ENCODE measurements at places on chromosomes 16 and 17.

- DNase-seq, result no peak
These were observed 3.9 kb downstream of the ACAP1 start for GRCh38 chr17:7340179-7340578.

GRCh38 chr17:42647778-42648177, 11.3 kb upstream of the TUBG2 start:
- no peak for DNase-seq

GRCh38 chr16:48885471-48885870, 275.5 kb upstream of the N4BP1 start:
- no peak for DNase-seq

- no peak for DNase-seq
These were observed 6.7 kb downstream of the TSPOAP1 start for GRCh38 chr17:58321571-58322525.

DNA sequence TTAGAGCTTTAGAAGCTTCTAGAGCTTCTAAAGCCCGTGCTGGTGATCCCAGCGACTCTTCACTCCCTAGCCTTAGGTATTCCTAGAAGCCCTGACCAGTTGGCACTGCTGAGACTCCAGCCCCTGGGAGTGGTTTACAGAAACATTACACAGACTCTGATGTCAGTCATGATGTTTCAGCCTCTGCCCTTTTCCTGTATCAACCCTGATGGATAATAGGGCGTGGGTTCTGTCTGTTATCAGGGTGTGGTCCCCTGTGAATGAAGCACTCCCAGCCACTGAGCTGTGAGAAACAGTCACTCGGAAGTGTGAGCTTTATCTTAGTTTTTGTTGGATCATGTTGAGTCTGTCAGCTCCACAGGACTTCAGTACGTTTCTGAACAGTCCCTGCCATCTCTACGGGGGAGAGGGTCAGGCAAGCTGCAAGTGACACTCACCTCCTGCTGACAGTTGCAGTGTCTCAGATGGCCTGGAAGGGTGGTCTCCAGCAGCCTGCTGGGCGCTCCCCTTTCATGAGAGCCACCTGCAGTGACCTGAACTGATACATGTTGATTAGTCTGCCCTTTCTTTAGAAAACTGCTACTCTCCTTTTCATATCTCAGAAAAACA, 12.8 kb downstream of the GOSR2 start:
- DNase-seq, result no peak

DNA sequence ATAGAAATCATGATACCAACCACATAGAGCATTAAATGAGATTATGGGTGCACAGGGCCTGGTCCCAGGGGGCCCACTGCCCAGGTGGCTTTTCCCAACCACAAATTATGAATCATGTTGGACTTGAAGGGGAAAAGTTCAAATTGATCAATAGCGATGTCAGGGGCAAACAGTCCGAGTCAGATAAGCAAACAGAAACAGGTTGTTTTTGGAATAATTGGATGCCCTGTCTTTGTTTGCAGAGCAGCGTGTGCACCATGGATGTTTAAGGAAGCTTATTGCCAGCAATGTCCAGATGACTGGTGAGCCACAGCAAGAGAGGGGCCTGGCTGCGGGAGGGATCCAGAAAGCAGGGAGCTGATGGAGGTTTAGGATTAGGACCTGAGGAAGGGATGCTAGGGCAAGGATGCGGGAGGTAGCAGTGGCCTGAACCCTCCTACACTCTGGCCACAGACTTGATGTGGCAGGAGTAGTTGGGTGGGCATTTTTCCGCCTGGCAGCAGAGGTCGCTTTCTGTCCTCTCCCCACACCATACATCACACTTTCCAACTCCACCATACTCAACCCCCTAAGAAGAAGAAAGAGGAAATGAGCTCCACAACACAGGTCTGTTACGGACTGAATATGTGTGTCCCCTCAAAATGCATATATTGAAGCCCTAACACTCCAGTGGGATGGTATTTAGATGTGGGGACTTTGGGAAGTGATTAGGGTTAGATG, 266.4 kb upstream of the RPL38 start:
- no peak for DNase-seq

- DNase-seq, result no peak
These were observed 11.4 kb downstream of the NT5M start for GRCh38 chr17:17314501-17315071.

DNA sequence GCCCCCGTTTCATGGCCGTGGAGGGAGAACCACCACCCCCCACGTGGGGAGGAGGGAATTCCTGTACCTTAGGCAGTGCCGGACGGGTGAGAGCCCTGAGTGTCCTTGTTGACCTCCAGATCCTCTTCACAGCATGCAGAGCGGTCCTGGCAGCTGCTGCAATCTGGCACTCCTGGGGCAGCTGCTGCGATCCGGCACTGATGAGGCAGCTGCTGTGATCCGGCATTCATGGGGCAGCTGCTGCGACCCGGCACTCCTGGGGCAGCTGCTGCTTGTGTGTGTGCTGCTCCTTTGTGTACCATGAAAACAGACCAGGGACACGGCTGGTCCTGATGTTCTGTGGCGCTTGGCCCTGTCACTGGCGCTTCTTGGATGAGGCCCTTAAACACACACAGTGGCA, 12.8 kb downstream of the ZNF778 start:
- DNase-seq, result no peak

- DNase-seq, result peak; percentile 82
These were observed 23.9 kb upstream of the C1QTNF8 start for GRCh38 chr16:1119766-1120576.

DNA sequence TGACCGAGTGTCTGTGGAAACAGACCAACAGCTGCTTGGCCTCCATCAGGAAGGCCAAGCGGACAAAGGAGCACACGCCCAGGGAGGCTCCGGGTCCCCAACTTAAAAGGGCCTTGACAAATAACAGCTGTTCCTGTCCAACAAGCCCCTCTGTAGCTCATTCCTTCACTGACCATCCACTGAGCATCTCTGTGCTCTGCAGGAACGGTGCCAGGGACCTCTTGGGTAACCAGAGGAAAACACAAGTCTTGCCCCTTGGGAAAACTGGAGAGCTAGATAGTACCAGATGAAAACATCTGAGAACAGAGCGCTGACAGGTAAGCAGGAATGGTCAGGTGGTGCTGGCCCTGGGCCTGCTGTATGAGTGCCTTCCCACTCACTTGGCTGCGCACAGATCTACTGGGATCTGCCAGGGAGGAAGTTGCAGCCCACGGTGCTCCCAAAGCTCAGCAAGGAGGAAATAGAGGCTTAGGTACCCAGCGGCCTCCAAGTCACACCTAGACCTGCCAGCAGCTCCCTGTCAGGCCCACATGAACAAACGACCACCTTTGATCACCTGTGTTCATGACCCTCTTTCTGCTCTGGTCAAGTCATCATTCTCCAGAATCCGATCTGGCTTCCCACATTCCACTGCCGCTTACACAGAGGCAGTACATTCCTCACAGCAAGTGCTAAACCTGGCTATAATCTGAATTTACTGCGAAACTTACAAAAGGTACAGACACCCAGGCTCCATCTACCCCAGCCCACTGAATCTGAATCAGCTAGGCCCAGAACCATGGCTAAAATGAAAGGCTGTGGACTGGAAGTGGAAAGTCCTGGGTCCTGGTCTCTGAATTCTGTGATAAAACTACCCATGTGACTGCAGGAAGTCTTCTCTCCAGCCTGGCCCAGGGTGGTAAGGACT, 12.5 kb downstream of the DCAKD start:
- DNase-seq, result no peak

GRCh38 chr16:56057151-56057550, 134.1 kb upstream of the GNAO1 start:
- DNase-seq, result no peak

DNA sequence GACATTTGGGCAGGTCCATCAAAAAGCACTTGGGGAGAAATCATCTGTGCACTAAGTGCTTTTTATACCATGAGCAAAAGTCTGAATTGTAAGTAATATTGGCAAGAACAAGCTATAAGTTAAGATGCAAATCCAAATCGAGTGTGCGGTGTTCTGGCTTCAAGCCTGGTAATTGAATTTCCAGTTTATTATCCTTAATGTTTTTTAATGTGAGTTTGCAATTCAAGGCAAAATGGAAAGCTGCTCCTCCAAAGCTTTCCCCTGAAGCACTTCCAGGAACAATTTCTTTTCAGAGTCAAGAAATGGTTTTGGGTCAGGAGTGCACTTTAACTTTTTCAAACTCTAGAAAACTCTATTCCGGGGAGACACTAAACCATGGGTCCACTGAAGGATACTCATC, 445.7 kb downstream of the TOX3 start:
- no peak for DNase-seq

- DNase-seq, result no peak
These were observed 21.1 kb downstream of the CPSF4L start for GRCh38 chr17:73240561-73240960.

- no peak for DNase-seq
These were observed 256.3 kb downstream of the FTO start for GRCh38 chr16:53960050-53960812.

DNA sequence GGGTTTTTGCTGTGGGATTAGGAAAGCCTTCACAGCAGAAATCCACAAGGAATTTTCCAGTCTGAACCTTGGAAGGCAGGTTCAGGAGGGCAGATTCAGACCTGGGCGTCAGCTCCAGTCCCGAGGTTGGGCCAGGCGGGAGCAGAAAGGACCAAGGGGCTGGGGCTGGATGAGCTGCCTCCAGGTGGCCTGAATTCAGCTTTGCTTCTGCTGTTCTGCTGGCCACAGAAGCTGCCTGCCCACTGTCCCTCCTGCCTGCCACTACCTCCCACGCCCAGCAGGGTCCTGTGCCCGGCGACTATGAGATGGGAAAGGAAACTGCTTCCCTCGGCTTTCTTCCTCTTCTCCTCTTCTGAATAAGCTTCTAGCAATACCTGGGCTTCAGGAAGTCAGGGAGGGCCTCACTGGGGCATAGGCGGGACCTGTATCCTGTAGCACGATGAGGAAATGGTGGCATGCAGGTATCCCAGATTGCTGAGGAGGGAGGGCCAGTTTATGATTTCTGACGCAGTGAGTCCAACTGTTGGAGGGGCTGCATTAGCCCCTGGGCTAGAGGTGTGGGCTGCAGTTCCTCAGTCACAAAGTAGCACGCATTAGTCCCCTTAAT, 18.4 kb downstream of the TBX4 start:
- DNase-seq, result no peak

DNA sequence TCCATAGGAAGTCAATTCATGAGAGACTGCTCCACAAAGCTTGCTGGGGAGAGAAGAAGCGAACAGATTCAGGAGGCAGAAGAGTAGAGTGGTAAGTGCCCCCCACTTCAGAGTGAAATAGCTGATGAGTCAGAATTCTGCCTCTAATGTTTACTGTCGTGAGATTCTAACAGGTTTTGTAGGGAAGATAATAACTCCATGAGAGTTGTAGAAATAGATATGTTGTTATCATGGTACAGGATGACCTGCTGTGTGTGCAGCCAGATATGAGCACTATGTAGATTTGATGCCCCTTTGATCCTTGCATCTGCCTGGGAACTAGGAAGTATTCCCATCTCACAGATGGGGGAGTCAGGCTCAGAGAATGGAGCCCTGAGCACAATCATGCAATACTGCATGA, 502.4 kb upstream of the CDH11 start:
- DNase-seq, result no peak

DNA sequence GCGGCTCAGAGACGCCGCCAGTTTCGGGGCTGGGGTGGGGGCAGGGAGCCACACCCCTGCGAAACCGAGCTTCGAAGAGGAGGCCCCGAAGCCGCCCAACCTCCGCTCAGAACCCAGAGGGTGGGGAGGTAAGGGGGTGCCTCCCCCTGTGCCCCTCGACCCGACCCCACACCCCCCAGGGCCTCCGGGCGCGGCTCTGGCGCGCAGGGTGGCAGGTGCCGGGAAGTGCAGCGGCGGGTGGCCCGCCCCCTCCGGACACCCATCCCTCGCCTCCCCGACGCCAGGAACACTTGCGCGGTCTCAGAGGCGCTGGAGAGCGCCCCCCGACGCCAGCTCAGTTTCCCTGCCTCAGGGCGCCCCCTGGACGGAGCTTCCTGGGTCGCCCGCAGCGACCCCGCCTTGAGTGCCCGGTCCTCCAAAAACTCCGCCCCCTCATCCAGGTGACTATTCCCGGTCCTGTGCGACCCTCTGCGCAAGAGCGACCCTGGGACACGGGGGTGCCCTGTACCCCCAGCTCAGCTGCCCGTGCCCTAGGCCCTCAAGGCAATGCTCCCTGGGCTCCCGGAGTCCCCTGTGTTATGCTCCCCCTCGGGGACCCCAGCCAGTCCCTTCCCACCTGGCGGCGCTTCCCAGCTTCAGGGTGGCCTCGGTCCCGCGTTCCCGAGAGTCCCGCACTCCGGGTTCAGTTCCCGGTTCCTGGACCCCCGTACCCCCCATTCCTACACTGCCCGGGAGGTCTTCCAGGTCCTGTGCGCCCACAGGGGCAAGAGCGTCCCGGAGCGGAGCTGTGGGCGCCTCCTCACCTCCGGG, 562 bp downstream of the PPL start:
- peak; percentile 80 for DNase-seq

DNA sequence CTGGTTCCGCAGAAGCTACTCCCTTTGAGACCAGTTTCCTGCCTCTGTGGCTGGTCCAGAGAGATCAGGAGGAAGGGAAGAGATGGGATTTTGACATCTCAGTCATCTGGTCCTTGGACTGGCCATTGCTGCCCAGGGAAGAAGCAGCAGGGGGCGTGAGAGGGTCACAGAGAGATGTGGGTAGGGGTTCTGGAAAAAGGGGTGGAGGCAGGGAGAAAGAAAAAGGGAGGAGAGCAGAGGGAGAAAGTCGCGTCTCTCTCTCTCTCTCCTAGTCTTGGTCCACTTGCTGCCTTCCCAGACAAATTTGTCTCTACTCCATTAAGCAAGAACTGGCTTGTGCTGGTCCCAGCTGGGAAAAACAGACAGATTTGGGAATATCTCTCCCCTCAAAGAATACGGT, 4.4 kb downstream of the SHBG start:
- peak; percentile 92 for DNase-seq

DNA sequence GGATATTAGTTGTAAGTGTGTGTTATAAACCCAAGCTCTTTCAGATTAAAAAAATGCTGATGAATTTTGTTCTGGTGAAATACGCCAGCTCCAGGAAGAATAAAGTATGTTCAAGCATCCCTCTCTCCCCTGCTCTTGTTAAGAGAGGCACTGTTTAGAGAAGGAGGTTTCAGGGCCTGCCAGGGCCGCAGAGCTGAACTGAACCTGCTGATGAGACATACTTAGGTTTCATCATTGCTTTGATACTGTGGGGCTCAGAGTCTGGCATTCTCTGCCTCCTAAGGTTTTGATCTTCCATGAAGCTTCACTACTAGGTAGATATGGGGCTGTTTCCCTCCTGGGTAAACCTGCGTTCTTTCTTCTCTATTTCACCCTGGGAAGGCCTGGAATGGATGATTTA, 175.3 kb upstream of the FAM20A start:
- DNase-seq, result no peak

DNA sequence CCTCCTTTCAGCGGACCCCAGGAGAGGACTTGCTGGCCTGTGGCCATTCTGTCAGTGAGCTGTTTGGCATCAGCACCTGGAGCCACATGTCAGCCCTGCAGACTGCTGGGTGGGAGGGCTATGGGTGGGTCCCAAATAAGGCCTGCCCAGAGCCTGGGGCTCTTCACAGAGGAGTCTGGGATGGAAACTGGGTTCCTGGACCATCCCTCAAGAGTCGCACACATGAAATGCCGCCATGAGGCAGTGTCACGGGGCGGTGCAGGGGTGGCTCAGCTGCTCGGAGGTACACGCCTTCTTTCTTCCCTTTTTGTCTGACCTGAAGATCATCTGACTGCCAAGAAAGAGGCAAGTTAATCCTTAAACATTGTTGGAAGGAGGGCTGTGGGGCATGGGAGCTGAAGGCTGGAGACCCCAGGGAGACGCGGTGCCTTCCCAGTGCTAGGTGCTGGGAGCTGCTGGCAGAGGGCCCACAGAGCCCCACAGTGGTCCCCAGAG, 14.8 kb downstream of the MPRIP start:
- no peak for DNase-seq

- DNase-seq, result no peak
These were observed 162.6 kb downstream of the SDK2 start for GRCh38 chr17:73481676-73482075.

GRCh38 chr17:79027925-79028491, 4.0 kb downstream of the C1QTNF1 start:
- no peak for DNase-seq
